EL (cell line): ENCODE measurements at places on chromosomes 3 and 15.

- DNase-seq: no peak
Measured at GRCh38 chr3:4517643-4518311, 24.6 kb downstream of the ITPR1 start.

- no peak for DNase-seq
Measured at GRCh38 chr15:101498717-101499480, 9.4 kb upstream of the PCSK6 start.

DNA sequence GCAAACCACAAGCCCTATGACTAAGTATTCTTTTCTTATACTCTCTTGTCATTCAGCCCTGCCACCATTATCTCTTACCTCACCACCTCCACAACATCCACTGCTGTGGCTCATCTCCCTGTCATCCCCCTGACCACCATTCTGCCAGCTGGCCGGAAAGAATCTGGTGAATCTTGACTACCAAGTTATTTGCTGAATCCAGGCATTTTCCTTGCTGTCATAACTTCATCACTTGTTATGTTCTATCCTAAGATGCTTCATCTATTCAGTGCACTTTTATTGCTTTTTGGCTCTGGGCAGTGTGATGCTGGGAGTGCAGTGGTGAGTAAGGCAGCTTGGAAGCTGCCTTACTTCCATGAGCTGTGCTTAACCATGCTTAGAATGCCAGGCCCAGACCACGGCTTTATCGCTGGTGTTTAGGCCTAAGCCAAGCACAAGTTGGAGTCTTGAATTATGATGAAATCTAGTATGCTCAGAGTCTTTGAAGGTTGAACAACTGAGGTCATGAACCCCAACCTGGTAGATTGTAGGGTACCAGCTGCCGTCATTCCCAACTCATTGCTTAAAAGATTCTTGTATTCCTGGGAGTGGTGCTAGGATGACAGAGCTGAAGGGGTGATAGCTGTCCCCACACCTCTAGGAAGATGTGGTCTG lies 27.0 kb upstream of the APH1B start:
- peak; percentile 99 for DNase-seq

- no peak for DNase-seq
Measured at GRCh38 chr15:97077975-97078374, 747.5 kb downstream of the NR2F2 start.

GRCh38 chr15:85563328-85563727 lies 182.9 kb downstream of the AKAP13 start:
- peak; percentile 7 for DNase-seq
